ENCODE measurements at places on chromosomes 16 and 17.

DNA sequence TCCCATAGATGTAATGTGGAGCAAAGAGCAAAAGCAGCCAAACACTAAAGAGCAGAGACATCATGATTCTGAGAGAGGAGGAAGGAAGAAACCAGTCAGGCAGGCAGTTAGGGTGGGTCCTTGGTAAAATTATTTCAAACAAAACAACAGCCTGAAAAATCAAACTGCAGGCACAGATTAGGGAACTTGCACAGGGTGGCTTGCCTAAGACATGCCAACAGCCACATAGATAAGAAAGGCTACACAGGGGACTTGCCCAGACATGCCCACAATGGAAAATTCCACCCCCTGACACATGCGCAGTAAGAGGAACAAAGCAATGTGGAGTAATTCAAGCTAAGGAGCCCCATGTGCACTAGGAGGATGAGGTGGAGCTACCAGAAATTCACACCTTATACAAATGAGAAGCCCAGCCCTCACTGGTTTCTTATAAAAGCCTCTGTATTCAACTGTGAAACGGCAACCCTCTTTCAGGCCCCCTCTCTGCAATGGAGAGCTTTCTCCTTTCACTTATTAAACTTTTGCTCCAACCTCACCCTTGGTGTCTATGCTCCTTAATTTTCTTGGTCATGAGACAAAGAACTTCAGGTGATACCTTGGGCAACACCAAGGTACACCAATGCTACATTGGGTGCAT lies 7.3 kb upstream of the GAS7 start:
- no peak for DNase-seq

- no peak for DNase-seq
Measured at GRCh38 chr16:85860413-85861094, 38.4 kb upstream of the IRF8 start.

DNA sequence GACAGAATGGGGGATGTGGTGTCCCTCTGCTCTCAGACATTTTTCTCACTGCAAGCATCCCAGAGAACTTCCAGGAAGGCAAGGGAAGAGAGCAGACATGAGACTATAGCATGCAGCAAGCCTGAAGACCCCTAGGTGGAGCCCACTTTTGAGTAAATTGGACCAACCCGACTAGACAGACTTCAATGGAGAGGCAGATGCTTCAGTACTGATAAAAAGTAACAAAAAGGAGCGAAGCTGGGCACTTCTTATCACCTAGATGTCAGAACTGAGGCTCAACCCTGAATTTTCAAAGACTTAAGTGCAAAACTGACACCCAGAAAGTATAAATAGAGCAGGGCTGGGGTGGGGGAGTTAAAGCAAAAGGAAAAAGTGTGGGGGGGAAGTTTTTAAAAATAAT lies 130.8 kb downstream of the PMP22 start:
- no peak for DNase-seq

GRCh38 chr17:50396261-50397110 lies 837 bp downstream of the LRRC59 start:
- no peak for DNase-seq
